ENCODE measurements at places on chromosomes 5 and 9. TPM values are rescaled to one million over a fixed set of nuclear protein-coding genes. Genes with fewer than 3 reads are reported as not detected.

DNA sequence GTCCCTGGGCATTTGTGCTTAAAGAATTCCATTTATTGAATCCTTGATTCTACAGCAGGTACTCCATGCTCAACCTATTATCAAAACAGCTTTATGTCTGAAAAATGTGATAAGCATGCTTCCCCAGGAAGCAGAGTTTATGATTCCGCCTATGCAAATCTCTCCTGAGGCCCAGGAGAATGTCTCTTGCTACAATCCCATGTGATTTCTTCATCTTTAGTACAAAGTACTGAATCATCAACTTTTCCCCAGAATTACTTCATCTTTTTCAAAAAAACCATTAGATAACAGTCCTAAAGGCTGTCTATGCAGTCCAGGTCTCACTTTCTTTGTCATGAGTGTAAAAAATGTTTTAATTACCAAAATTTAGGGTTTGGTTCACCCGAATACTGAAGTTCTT, 130.2 kb upstream of the ADAMTSL1 start:
- DNase-seq = no peak

DNA sequence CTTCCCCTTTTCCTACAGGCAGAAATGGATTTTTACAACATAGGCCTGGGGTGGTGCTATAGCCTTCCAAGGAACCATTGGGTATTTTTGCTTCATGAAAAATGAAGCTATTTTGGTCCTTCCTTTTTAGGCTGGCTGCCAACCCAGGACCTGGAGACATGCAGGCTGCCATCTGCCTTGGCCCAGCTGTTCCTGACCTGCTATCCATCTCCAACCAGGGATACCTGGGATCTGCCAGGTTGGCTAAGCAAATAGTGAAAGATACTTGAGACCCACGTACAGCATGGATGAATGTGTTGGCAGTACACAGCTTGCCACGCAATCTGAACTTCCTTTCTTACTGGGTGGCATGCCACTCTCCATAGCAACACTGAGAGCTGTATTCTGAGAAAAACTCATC, 31.1 kb downstream of the MRPS27 start:
- no peak for DNase-seq

GRCh38 chr5:149372076-149372795, 6.9 kb downstream of the IL17B start:
- DNase-seq = no peak

DNA sequence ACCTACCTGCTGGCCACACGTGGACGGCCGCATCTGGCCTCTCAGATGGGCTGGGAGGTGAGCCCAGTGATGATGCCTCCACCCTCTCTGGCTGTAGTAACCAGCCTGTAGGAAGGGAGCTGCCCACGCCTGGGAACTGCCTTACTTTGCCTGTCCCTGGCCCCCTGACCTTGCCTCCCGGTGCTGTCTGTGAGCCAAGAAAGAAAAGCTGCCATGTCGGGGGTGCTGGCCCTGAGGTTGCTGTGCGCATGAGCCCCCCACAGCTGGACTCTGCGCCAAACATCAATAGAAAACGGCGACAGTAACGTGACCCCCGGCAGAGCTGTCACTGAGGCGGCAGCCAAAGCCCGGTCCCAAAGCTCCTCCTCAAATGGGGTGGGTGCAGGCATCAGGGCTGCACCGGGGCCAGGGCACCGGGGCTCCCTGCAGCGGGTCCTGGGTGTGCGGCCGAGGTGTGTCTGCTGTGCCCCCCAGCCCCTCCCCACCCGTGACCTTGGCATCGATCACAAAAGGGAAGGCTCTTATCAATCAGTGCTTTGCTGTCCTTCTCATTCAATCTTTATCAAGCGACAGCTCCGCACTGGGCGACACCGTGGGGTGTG, 15.3 kb upstream of the SLC9A3 start:
- DNase-seq = no peak

GRCh38 chr5:132283423-132284043, 10.7 kb upstream of the SLC22A4 start:
- DNase-seq = peak; percentile 71

DNA sequence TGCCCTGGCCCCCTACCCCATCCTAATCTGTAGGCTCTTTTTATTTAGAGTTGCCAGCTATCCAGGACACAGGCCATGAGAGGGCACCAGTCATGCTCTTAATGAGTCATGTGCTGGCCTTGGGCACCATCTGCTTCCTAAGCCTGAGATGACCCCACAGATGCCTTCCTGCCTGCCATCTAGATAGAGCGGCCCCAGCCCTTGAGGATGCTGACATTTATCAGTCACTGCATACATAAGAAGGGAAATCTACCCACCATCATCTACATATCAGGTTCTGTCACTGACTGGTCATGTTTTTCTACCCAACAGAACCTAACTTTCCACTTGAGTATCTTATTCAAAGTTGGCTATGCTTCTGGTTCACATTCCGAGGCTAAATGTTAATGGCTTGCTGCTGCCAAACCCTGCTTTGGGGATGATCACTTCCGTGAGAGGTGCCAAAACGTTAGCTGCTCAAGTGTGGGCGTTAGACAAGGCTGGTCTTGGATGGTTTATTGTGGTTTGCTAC, 49.9 kb upstream of the TTC23L start:
- no peak for DNase-seq

DNA sequence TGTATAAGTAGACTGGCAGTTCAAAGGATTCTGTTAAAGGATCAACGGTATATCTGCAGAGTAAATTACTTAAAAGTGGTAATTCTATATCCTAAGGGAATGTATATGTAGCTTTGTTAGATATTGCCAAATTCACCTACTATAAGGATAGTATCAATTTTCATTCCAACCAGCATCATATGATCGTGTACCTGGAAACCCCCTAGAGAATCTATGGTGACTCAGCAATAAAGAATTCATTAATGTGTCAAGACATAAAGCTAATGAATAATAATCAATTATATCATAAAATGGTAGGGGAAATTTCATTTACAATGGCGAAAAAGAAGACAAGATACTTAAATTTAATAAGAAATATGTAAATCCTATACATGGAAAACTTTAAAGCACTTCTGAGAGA, 234.1 kb upstream of the ACTBL2 start:
- DNase-seq = peak; percentile 13

DNA sequence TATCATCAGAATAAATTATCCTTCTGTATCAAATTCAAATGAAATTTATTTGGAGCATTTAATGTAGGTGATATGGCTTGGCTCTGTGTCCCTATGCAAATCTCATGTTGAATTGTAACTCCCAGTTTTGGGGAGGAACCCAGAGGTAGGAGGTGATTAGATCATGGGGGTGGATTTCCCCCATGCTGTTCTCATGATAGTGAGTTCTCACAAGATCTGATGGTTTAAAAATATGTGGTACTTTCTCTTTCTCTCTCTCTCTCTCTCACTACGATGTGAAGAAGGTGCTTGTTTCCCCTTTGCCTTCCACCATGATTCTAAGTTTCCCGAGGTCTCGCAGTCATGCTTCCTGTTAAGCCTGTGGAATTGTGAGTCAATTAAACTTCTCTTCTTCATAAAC, 678.4 kb upstream of the RGMB start:
- DNase-seq = no peak

GLIPR2 gene
- total RNA-seq = 0.10 TPM

DNA sequence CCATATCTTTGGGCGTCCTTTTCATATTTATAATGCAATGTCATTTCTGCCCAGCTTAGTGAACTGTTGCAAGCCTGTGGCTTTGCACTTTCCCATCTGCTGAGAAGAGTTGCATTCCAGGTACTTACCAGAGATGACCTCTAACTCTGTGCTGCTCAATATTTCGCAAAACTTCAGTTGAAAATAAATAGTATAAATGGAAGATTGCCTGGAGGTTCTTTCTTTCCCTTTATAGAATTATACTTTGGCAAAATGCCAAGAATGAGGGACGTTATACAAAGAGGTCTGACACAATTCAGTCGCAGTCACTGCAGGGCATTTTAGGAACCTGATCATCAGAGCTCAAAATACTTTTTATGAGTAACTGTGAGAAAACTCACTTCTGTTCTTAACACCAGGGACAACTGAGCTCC, 18.9 kb upstream of the VLDLR start:
- DNase-seq = no peak

DNA sequence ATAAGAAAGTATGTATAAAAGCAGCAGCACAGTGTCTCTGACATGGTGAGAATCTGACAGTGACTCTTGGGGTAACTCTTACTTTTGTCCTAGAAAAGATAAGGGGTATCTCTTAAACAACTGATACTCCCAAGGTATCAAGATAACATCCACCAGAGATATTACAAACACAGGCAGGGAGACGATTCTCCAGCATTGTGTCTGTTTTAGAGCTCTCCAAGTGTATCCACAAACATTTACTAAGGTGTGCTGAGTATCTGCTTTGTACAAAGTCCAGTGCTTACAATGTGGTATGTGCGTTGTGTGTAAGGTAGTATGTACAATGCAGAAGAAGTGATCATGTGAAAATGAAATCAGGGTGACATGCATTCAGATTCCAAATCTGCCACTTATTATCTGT, 4.4 kb upstream of the TMEM245 start:
- DNase-seq = no peak

DNA sequence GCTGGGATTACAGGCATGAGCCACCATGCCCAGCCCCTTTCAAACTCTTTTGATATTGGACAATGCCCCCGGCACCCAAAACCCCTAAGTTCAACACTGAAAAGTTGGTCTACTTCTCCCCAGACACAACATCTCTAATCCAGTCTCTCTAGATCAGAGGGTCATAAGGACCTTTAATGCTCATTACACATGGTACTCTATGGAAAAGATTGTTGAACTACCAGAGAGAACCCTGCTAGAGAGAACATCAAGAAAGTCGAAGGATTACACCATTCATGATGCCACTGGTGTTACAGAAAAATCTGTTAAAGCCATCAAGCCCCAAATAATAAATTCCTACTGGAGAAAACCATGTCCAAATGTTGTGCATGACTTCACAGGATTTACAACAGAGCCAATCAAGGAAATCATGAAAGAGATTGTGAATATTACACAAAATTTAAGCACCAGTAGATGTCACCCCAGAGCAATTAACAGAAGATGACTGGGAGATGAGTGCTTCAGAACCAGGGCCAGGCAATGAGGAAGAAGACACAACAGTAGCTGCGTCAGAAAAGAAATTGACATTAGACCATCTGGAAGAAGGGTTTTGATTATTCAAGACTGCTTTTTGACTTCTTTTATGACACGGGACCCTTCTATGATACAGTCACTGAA, 28.3 kb upstream of the NIPAL4 start:
- DNase-seq = peak; percentile 89

WDR38 gene
- total RNA-seq = not detected

DNA sequence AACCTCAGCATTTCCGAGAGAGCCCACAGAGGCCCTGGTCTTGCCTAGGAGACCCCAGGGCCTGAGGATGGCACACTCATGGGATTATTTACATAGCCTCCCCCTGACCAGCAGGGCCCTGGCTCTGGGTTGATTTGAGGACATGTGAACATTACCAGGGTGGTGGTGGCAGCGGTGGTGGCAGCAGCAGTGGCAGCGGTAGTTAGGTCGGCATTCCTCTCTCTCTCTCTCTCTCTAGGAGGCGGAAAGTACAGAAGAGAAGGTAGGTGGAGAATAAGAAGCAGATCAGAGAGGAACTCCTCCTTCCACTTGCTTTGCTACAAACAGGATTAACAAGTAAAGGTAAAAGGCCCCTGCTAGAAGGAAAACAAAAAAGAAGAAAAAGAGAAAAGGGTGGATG, 39.3 kb downstream of the B4GALT1 start:
- DNase-seq = no peak

DNA sequence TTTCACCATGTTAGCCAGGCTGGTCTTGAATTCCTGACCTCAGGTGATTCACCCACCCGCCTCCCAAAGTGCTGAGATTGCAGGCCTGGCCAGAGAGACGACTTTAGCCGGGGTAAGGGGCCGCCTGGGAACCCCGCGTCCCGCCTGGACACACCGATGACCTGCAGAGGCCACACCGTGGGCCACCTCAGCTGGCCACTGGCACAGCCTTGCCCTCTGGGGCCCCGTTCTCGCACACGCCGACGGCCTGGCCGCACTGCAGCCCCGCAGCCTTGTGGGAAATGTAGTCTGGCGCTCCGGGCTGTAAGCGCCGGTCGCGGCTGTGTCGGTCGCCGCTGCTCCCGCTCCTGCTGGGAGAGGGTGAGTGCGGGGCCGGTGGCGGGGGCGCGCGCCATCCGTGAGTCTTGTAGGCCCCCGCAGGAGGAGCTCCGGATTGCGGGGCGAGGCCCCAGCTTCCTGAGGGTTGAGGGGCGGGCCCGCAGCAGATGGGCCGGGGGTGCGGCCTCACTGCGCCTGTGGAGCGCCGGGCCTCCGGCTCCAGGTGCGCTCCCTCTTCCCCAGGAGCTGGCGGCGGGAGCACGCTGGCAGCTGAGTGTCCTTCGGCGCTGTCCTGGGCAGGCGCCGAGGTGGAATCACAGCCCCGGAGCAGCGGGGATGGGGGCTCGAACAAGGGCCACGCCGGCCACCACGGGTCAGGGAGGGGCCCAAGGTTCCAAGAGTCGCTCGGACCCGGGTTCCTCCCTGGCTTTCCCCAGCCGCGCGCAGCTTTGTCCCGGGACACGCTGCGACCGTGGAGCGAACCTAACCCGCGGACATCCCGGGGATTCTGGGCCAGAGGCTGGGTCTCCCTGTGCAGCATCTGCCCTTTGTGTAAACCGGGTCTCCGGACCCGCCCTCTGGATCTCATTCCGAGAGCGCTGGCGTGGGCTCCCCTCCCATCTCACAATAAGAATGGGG, at the start of gene ZFP2:
Gene ZFP2, plus strand, starts transcription at position 299 of the 957 bp plus-strand sequence. CDS start 35,401 bp downstream, outside the sequence.
- peak; percentile 19 for DNase-seq

DNA sequence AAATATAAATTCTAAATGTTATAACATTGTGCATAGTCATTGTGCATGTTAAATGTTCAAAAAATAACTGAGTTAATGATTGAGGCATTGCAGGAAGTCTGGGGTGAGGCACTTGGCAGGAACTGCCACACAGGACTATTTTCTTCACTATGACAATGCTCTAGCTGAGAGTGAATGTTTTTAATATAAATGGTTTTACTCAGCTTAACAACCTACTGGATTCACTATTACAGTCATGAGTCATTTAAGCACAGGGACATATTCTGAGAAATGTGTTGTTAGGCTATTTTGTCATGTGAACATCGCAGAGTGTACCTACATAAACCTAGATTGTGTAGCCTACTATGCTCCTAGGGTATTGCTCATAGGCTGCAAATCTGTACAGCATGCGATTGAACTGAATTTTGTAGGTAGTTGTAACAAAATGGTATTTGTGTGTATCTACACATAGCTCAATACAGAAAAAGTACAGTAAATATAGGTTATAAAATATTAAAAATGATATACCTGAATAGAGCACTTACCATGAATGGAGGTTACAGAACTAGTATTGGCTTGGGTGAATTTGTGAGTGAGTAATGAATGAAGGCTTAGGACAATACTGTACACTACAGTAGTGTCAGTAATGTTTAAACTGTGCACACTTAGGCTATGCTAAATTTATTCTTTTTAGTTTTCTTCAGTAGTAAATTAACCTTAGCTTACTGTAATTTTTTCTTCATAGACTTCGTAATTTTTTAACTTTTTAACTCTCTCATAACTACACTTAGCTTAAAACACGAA, 346.1 kb upstream of the PTGER4 start:
- no peak for DNase-seq

- DNase-seq = peak; percentile 50
These were observed 41.7 kb downstream of the ACTL7B start for GRCh38 chr9:108813951-108814601.

GRCh38 chr9:4547016-4547415, 56.7 kb downstream of the SLC1A1 start:
- DNase-seq = no peak
